Spinal cord (tissue), 10 donors: ENCODE measurements at places on chromosomes 5 and 9.
A peak's percentile ranks its signal among the peaks of the same experiment; 100 is the strongest.

GRCh38 chr5:174317256-174317894, 271.9 kb downstream of the NSG2 start:
- peak; percentile 93 for DNase-seq

DNA sequence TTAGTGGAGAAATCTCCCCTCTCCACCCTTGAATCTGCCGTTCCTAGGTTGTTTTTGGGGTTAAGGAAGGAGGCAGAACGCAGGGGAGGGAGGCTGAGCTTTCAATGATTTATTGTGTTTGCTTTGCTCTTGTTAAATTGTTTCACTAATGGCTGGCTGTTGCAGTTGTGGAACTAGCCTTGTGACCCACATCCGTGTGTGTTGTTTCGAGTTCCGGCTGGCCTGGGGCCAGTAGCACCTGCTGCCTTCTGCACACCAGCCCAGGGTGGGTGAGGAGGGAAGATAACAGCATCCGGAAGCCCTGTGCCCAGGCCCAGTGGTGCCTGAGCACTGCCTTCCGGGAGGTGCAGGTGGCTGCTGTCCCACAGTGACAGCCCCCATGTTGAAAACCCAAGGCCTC, 3.6 kb downstream of the ERGIC1 start:
- no peak for DNase-seq

DNA sequence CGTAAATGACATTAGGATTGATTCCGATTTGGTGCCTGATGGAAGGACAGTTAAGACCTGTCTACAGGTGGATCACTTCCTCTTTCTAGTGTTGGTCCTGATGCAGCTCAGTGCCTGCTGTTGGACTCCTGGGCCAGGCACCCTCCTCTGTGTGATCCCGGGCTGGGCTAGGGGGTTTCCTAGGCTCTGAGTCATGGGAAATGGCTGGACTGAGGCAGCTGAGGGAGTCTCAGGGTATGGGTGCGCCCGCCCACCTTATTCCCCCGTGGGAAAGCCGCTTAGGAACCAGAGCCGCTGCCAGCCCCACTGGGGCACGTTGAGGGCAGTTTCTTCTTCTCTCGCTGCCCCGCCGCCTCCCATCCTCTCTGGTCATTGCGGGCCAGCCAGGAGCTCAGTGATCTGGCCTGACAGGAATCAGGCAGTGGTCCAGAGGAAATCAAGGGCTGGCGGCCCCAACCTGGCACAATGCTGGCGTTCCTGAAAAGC, 12.9 kb downstream of the TCF7 start:
- DNase-seq = no peak

DNA sequence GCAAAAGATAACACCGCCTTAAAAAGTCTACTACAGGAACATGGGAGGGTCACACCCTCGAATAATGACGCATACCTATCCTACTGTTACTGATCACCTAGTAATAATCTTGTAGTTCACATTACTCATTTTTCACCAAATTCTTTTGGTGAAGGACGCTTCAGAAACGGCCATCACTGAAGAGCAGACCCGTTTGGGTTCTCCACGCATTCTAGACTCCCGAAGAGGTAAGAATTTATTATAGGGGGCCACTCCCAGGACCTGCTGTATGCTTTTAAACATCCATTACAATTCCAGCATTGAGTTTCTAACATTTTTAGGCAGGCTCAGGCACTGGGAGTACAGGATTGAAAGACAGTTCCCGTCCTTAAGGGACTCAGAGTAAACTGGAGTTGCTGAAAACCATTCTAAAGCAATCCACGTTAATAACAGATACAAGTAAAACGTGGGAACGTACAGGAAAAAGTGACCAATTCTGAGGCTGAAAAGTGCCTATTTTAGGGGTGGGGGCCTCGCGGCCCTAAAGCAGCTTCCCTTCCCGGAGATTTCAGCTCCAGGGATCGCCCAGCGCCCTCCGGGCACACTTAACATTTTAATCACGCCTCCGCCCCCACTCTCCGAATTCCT, at the start of gene FER:
Gene FER (plus strand): TSS at position 124 of the 627 bp plus-strand sequence. CDS start 50,286 bp downstream, outside the sequence.
- DNase-seq = peak; percentile 51

GRCh38 chr5:61425918-61426317, 93.9 kb downstream of the ZSWIM6 start:
- DNase-seq = no peak

DNA sequence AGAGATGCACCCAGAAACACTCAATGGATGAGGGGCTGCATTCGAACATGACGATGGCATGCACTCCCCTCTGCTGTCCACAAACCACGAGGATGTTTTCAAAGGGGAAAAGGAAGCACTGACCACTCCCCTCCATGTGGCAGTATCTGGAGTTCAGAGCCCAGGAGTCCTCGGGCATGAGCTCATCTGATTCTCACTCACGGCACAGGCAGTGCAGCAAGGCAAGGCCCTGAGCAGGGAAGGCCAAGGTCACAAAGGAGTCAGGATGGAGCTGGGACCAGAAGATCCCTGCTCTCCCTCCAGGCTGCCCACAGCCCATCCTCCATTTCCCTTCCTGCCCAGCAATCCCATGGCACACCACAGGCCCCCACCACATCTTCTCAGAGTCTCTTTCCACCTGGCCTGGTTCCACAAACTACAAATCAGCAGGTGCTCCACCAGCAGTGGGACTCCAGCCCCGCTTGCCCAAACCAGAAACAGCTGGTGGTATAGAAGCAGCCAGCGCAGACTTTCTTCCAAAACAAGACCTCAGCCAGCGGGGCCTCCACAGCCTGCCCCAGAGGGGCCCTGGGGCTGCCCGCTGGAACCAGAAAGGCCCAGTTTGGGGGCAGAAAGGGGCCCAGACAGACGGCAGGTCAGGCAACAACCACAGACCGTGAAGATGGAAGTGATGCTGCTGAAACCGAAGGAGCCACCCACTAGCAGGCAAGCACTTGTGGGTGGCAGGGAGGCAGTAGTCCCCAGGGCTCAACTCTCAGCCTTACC, 12.2 kb downstream of the TNIP1 start:
- no peak for DNase-seq

DNA sequence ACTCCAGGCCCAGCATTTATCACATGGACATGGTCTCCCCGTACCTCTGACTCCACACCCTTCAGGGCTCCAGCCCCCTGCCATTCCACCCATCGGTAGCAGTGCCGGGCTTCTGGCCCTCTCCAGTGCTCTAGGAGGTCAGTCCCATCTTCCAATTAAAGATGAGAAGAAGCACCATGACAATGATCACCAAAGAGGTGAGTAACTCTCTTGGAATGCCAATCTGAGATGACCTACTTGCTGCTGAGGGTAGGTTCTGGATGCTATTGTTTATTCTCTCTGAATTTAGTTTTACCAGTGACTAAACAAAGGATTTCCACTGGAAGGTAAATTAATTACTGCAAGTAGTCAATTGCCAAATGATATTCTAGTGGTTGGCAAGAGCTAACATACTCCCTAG, 80.8 kb downstream of the TLE4 start:
- no peak for DNase-seq

DNA sequence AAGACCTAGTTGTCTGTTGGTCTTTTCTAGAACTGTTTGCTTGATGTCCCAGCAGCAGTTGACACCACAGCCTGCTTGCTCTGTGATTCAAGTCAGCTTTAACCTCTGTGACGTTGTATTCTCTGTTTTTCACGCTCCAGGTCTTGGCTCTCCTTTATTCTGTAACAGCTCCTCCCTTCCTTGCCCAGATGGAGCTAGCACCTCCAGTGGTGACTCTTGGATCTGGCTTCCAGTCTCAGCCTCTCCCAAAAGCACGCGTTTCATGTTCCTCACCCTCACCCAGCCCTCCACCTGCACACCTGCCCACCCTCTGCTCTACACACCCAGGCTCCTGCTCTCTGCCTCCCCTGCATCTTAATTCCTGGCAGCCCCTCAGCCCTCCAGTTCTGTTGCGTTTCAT, 50.6 kb downstream of the DMRT1 start:
- no peak for DNase-seq

- no peak for DNase-seq
Measured at GRCh38 chr5:73528248-73528647, 30.0 kb downstream of the BTF3 start.

- no peak for DNase-seq
Measured at GRCh38 chr5:145585-146323, 45.5 kb upstream of the LRRC14B start.

GRCh38 chr5:35158622-35159369, 71.5 kb downstream of the PRLR start:
- DNase-seq = no peak

DNA sequence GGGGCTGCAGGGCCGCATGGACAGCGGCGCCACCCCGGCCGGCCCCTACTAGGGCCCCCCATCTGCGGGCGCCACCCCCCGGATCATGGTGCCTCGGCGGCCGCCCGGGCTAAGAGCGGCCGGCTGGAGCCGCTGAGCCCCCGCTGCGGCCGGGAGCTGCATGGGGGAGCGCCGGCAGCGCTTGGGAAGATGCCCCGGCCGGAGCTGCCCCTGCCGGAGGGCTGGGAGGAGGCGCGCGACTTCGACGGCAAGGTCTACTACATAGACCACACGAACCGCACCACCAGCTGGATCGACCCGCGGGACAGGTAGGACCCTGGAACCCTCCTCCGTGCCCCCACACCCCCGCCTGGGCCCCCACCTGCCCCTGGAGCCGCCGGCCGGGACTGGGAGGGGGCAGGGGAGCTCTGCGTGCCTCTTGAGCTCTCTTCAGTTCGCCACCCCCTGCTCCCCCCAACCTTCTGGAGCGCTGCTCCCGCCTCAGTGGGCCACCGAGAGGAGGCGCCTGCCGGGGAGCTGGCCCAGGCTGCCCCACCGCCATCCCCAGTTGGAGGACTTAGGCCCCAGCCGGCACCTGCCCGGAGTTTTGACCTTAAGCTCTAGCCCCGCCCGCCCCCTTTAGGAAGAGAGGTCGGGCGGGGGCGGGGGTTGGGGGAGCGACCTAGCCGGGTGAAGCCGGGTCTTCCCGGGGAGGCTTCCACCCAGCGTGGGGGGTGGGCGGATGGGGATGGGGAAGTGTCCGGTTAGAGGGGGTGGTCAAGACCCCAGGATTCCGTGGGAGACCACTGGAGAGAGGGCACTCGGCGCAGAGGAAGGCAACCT, 730 bp downstream of the WWC1 start:
- DNase-seq = peak; percentile 41

GRCh38 chr9:98881356-98881755, 62.4 kb upstream of the COL15A1 start:
- no peak for DNase-seq

- no peak for DNase-seq
Measured at GRCh38 chr5:150780816-150781221, 2.3 kb downstream of the SMIM3 start.

DNA sequence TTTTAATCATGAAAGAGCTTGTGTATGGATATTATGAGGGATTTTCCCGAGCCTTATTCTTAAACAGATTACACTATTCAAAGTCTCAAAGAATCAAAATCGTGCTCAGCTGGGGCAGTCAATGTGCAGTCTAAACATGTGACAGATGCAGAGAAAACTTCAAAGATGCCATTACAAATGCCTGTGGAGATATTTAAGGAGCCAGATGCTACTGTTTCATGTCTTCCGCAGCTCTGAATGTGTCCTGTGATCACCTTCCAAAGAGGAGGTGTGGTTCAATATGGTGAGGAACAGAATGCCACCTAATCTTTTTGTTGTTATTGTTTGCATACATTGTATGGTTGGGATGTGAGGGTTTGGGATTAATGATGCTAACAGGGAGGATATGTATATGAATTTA, 593.3 kb upstream of the ARRDC3 start:
- no peak for DNase-seq

- DNase-seq = no peak
Measured at GRCh38 chr5:65808818-65809217, 86.8 kb downstream of the NLN start.

DNA sequence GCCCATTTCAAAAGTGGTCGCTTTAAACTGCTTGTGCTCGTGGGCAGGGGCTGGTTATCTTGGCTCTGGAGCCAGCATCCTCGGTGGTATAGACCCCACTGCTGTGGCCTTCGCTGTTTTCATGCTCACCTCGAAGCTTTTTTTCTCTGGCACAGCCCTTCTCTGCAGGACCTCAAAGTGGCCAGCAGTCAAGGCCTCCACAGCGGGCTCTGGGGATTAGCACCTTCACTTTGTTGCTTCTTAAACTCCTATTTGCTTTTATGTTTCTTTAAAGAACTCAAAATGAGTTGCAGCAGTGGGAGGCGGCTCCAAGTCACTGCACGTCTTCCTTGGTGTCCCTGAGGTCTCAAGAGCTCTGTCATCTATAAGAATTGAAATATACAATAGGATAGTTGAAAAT, 165.1 kb downstream of the CACNA1B start:
- DNase-seq = no peak

DNA sequence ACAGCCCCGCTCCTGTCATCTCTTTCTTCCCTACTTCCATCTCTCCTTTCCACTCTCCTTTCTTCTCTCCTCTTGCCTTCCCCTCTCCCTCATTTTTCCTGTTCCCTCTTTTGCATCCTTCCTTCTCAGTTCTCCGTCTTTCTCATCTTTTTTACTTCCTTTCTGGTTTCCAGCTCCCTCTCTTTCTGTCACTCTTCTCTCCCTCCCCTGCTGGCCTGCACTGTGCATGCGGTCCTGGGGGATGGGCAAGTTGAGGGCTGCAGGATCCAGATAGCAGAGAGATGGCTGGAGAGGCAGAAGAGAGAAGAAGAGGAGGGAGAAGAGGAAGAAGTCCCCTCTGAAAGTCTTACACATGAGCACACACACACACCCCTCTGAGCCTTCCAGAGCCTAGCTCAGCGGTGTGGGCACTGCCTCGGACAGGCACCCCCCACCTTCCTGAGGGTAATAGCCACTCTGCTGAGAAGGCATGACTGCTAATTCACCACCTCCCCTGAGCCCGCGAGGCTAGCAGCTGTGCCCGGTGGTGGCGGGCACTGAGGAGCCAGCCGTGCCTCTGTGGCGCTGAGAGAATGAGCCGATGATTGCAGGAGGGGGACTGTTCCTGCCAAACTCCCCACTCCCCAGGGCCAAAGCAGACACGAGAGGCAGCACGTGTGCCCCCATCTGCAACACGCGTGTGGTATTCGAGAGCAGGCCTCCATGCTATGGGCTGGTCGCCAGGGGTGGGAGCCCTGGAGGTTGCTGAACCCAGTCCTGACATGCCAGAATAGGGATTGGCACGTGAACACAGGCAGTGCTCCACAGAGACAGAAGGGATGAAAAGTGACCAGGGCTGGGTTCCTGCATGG, 3.7 kb upstream of the CAMK2A start:
- DNase-seq = peak; percentile 35

- no peak for DNase-seq
Measured at GRCh38 chr9:76338418-76338817, 55.8 kb downstream of the RFK start.

DNA sequence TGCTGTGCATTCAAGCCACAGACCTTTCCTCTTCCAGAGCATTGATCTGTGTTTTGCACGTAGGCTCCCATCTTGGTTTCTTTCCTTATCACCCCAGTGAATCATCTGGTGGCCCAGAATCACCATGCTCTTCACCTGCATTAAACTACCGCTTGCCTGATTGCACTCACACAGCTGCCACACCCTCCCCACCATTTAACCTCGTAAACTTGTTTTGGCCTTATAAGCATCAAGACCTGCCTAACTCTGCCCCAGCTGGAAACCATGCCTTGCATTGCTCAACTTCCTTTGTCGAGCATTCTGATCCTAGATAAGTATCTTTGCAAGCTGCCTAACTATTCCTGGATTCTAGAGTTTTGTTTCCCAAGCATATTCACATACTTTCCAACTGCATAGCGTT, 369.6 kb upstream of the SEMA6A start:
- no peak for DNase-seq

- no peak for DNase-seq
Measured at GRCh38 chr9:116417464-116417863, 263.9 kb downstream of the PAPPA start.

GRCh38 chr5:55540024-55540423, 5.3 kb upstream of the PLPP1 start:
- DNase-seq = no peak

- no peak for DNase-seq
Measured at GRCh38 chr5:1465966-1466471, 20.8 kb upstream of the SLC6A3 start.

- no peak for DNase-seq
Measured at GRCh38 chr9:14779566-14780022, 57.1 kb upstream of the CER1 start.
